ENCODE measurements at places on chromosomes 5 and 9.

- no peak for DNase-seq
Measured at GRCh38 chr5:131883984-131884383, 61.5 kb downstream of the MEIKIN start.

GRCh38 chr5:100667161-100667630, 132.0 kb downstream of the FAM174A start:
- no peak for DNase-seq

GRCh38 chr9:18499062-18499461, 25.1 kb downstream of the ADAMTSL1 start:
- DNase-seq = no peak

- DNase-seq = no peak
Measured at GRCh38 chr9:106920091-106920490, 57.1 kb downstream of the ZNF462 start.

GRCh38 chr5:54845567-54845941, 139.8 kb downstream of the ESM1 start:
- DNase-seq = no peak

DNA sequence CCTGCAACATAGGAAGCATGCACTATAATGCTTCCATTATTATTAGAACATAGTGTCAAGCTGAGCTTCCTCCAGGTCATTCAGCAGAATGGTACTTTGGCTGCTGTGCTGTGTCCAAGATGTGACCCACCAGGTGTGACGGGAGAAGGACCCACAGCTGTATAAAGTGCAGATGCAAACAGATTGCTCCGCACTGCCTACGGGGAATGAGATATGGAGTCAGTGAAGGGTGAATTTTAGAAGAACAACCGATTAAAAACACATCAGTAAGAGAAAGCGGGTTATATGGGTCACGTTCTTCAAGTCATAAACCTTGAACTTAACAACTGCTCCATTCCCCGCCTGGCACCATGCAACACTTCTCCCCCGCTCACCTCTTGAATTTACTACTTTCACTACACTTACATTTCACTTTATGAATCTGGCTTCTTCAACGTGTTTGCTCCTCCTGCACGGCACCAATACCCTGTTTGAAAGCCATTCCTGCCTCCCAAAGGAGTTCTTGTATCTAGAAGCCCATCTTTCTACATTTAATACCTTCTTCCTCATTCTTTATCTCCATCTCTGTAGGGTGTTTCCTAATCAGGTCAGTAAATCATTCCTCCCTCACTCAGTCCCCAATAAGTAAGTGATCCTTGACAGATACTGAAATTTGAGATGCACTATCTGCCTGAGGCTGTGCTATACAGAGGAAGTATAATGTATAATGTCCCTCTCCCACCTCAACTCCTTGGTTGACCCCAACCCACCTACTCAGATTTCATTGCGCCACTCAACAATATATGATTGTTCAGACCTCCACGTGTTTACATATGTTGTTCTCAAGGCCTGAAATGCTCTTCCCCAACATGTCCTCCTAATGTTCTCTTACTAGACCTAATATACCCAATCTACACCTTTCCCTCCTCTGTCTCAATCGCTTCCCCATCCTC, 25.9 kb downstream of the BRINP1 start:
- no peak for DNase-seq

- DNase-seq = no peak
Measured at GRCh38 chr9:133374612-133375115, 1.2 kb downstream of the SURF4 start.

DNA sequence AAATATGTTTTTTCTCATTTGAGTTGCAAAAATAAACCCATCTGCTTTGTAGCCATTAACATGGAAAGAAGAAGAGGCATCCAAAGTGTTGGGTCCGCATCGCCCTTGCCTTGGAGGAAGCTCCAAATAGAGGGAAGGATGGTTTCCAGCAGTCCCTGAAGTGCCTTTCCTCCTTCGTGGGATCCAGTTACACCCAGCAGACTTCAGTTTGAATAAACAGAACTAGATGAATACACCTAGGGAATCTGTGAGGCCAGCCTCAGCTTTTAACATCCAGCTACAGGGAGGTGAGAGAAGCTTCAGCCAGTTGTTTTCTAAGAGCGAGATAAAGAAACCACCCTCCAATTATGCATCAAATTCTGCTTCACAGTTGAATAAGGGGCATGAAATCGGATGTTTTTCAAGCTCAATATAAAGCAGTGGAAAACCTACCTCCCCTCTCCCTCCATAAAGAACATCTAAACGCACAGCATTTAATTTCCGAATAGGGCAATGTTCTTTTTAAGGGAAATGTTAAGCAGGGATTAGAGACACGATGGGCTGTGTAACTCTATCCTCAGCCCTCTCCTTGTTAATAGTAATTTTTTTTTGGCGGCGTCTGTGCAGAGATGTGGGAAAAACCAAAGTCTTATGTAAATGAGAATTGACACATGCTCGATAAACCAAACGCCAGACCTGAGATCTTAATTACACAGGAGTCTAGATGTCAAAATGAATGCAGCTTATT, 264.7 kb downstream of the SLIT3 start:
- no peak for DNase-seq

DNA sequence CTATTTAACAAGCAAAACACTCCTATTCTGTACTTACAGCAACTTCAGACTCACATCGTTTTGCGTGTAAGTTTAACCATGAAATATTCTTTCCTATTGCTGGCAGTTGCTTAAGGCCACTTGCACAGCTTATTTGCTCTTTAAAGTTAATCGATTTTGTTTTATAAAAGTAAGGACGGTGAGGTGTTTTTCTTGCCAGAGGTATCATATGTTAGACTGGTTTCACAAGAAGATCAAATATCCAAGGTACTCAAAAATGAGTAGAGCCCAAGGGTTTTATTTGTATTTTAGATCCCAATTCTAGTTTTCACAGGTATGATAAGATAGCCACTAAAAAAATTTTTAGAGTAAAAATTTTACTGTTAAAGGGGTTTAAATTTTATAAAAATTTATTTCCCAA, 16.2 kb downstream of the CLINT1 start:
- DNase-seq = no peak

DNA sequence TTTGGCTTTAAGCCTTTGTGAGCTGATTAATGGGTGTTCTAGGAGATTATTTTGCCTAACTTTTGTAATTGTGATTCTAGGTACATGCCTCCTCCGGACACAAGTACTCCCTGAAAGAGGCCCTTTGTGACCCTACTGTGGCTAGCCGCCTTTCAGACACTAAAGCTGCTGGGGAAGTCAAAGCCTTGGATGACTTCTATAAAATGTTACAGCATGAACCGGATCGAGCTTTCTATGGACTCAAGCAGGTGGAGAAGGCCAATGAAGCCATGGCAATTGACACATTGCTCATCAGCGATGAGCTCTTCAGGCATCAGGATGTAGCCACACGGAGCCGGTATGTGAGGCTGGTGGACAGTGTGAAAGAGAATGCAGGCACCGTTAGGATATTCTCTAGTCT, 13.6 kb downstream of the ITGA1 start:
- DNase-seq = no peak

DNA sequence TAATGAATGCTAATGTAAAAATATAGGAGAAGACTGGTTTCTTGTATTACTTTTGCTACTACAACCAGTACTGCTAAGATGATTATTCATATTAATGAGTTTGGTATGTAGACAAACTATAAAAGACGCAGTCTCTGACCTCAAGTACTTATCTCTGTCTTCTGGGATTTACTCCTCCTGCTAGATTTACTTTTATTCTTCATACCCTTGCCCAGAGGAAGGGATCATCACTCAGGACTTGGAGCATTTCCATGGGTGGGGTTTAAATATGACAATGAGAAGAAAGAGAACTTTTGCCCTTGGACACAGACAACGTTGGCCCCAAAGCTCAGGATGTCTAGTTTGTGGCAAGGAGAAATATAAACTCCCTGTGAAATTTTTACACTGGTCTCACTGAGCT, 126.1 kb downstream of the BNC2 start:
- DNase-seq = no peak

DNA sequence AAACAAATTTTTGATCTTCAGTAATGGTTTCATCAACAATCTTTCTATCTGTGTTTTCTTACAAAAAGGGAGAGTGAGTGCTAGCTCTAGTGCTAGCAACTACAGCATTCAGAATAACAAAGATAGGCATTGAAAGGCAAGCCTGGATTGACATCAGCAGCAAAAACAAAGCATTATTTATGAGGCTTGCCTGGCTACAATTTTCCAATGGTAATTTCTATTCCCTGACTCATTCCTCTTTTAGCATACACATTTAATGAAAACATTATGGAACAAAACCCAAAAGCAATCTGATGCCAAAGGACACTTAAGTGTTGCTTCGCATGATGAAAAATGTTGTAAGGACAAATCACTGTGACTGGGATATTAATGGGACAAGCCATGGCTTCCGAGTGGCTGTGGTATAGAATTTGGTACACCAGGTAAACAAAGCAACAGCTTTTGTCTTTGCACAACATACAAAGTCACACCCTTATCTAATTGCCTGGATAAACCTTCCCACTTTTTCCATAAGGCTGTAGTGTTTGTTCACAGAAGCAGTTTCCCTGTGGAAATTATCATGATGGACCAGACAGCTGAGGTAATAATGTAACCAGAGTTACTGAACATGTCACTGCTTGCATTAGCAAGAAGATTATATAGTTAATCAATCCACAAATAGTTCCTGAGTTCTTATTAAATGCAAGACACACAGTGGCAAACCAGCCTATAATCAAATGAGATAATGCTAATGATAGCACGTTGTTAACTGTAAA, 179.8 kb upstream of the EDIL3 start:
- no peak for DNase-seq

- DNase-seq = no peak
Measured at GRCh38 chr9:15239816-15240215, 67.2 kb downstream of the TTC39B start.

DNA sequence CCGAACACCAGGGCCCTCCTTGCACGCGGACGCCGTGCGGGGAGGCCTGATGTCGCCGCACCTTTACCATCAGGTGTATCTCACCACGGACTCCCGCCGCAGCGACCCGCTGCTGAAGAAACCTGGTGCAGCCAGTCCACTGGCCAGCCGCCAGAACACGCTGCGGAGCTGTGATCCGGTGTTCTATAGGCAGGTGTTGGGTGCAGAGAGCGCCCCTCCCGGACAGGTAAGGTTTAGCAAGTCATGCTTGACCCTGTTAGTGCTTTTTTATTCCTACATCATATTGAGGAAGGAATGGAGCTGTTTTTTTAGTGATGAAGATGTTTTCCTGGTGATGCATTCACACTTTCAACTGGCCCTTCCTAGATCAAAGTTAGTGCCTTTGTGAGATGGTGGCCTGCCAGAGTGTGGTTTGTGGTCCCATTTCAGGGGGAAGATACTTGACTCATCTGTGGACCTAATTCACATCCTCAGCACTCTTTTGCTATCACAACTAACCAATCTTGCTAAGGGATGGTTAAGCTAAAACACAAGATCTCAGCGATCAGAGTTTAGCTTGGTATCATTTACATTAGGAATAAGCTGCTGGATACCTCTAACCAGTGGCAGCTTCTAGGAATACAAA, 2.7 kb downstream of the PCDHGC3 start:
- no peak for DNase-seq

- DNase-seq = no peak
Measured at GRCh38 chr9:29311221-29311620, 1737.9 kb upstream of the C9orf72 start.

GRCh38 chr5:143155455-143155854, 248.0 kb downstream of the NR3C1 start:
- no peak for DNase-seq

GRCh38 chr5:172412724-172413286, 41.5 kb downstream of the SH3PXD2B start:
- no peak for DNase-seq

- DNase-seq = no peak
Measured at GRCh38 chr5:132556153-132556762, 519 bp upstream of the RAD50 start.

GRCh38 chr9:138112090-138112748, 234.6 kb downstream of the CACNA1B start:
- DNase-seq = no peak

- no peak for DNase-seq
Measured at GRCh38 chr9:108168236-108168850, 678.8 kb upstream of the KLF4 start.

DNA sequence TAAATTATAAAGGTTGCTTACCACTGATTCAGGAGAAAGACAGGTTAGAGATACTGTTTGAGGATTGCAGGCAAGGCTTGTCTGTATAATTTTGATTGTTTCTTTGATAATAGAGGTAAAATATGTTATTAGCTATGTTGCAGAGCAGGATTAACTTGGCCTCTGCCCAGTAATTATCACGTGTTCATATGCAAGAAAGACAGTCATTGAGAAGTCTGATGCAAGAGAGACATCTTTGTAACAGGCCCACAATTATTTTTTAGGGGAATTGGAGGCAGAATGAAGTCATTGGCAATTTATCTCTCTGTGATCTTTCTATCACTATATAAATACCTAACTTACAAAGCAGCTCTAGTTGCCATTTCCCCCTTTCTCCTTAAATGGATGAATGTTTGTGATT, 46.0 kb downstream of the SLC44A1 start:
- no peak for DNase-seq

DNA sequence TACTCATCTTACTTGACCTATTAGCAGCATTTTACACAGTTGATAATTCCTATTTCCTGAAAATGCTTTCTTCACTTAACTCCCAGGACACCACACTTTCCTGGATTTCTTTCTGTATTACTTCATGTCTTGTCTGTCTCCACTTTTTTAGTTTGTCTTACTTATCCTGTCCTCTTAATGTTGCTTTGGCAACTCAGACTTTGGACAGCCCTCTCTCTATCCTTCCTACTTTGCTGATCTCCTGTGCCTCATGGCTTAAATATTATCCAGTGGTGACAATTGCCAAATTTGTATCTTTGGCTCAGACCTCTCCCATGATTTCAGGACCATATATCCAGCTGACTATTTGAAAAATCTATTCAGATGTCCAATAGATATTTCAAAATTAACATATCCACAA, 39.8 kb upstream of the NUDT12 start:
- DNase-seq = no peak

DNA sequence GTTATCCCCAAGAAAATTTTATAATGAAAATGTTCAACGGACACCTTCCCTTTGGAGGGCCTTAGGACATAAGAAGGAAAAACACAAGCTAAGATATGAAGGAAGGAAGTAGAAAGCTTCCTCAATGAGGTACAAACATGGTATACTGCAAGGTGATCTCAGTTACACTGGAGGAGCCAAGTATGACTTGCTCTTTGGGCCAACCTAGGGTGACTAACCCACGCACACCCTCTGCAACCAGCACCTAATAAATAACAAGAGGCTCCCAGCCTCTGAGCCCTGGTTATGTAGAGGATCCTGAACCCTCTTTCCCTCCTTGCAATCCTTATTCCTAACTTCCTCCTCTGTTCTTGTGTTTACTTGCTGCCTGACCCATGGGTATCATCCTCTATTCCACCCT, 38.3 kb upstream of the KCNV2 start:
- DNase-seq = no peak

DNA sequence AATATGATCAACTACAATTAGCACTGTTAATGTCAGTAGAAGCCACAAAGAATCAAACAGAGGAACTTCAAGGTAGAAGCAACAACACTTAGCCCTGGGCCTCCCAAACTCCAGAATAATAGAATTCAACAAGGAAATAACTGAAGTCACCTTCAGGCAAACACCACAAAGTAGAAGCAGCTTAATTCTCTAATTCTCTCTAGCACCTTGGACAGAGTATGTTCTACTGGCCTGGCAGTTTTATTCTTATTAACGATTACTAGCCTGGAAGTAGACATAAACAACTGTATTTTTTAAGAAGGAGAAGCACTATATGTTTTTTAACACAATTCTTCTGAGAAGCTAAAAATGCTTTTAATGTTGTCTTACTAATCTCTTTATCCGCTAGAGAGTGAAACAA, 911.9 kb downstream of the DTWD2 start:
- DNase-seq = no peak

Data from NK-92 treated with Interleukin-12 subunit alpha and Interleukin-12 subunit beta, amount 100 ng/mL, for 24 hours (cell line).